Peyer's patch (tissue), 4 donors: ENCODE measurements at places on chromosomes 13 and 19.
A peak's percentile ranks its signal among the peaks of the same experiment; 100 is the strongest.

- no peak for DNase-seq
Observed at GRCh38 chr13:81927347-81927746, 1586.4 kb upstream of the SPRY2 start.

- no peak for DNase-seq
Observed at GRCh38 chr19:23772675-23773063, 14.0 kb upstream of the ZNF681 start.

DNA sequence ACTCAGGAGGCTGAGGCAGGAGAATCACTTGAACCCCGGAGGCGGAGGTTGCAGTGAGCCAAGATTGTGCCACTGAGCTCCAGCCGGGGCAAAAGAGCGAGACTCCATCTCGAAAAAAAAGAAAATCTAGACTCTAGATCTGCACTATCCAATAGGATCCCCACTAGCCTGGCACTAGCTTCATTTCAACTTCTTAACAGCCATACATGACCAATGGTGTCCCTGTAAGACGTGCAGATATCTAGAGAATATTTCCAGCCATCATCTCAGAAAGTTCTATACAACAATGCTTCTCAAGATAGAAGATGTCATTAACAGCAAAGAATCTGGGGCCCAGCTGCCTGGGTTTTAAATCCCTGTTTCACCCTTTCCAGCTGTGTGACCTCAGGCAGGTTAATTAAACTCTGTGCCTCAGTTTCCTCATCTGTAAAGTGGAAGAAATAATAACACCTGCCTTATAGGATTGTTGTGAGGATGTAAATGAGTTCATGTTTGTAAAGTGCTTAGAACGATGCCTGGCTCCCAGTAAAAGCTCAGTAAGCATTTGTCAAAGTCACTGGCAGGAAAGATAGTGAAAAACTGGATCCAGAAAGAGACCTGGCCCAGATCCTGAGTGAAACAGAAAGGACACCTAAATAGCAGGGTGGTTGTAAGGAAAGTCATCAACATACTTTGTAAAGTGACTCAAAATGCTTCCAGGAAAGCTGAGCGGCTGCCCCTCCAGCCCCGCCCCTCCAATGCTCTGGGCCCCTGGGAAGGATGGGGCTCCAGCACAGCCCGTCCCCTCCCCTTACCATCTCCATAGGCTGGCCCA, 13.5 kb downstream of the WIZ start:
- DNase-seq: no peak

GRCh38 chr19:55621673-55622231, 2.6 kb downstream of the ZNF784 start:
- DNase-seq: peak; percentile 45

- no peak for DNase-seq
Observed at GRCh38 chr13:84439108-84439507, 556.8 kb upstream of the SLITRK1 start.

DNA sequence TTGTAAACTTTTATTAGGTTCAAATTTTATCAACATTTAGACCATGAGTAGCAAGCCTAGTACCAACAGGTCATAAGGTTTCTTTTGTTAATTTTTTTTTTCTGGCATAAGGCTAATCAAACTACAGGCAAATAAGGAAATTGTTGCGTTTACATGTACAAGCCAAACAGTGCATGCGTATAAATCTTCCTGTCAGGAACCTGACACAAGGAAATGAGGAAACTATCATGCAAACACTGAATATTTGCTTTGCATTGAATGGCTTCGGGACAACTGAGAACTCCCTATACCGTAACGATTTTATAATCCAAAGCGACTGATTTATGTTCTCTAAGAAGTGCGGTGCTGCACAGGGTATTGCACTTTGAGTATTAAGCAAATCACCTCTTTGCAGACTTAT, 133.0 kb upstream of the TRPC4 start:
- no peak for DNase-seq

GRCh38 chr13:114227528-114227927, 7.2 kb upstream of the CDC16 start:
- DNase-seq: no peak

GRCh38 chr19:46221981-46222610, 7.4 kb upstream of the IGFL1 start:
- no peak for DNase-seq

GRCh38 chr19:795073-795611, 2.1 kb upstream of the PTBP1 start:
- DNase-seq: no peak

DNA sequence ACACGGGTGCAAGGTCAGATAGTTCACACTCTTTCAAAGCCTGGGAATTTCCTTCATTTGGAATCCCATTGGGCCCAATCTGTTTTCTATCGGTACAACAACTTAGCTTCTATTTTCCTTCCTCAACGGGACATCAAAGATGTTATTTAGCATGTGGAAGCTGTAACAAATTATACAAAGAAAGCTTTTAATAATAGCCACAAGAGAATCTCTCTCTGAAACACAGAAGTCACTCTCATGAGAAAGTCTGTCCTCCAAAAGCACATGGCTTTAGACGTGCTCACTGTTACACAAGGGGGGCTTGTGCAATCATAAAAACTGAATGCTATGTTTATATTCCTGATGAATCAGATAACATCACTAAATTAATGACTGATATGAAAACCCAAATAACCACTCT, 28.9 kb upstream of the CYSLTR2 start:
- no peak for DNase-seq

DNA sequence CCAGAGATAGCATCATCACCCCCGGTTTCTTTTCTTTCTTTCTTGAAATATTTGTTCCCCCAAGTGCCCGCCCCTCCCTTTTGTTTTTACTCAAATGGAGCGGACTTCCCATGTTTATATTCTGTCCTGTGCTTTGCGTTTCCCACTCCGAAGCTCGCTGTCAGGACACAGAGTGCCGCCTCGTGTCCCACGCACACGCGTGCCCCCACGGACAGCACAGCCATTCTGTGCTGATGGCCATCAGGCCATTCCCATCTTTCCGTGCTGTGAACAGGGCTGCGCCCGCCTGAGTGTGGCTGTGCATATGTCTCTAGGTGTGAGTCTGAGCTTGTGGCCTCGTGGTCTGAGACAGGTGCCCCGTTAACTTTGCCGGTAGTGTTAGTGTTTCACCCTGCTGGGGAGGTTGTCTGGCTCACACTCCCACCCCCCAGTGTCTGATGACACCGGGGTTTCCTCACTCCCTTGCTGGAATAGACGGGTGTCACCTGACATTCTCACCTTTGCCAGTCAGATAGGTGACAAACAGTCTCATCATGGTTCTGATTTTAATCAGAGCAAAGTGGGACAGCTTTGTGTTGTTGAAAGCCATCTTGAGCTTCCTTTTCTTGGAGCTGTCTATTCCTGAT, 6.9 kb downstream of the PAK4 start:
- DNase-seq: no peak

DNA sequence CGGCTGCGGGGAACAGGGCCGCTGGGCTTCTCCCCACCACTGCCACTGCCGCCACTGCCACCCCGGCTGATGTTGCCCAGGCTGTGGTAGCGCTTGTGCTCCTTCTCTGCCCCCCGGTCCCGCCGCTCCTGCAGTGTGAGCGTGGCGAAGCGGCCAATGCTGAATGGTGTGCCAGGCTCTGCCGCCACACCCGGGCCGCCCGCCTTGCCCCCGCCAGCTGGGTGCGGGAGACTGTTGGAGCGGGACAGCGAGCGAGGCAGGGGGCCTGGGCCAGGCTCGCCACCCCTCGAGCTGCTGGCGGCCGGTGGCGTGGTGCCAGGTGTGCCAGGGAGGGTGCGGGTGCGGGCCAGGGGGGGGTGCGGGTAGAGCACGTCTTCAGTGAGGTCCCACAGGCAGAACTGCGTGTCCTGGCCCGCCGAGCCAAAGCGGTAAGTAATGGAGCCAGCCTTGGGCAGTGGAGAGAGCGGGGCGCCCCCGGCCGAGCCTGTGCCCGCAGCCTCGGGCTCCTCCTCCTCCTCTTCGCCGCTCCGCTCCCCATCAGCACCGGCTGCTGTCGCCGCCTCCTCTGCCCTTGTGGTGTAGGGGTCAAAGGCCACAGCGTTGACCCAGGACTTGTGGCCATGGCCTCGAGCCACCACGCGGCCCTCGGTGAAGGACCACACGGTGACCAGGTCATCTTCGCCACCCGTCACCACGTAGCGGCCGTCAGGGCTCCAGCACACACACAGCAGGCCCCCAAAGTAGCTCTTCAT, 3.7 kb upstream of the DMPK start:
- peak; percentile 46 for DNase-seq

DNA sequence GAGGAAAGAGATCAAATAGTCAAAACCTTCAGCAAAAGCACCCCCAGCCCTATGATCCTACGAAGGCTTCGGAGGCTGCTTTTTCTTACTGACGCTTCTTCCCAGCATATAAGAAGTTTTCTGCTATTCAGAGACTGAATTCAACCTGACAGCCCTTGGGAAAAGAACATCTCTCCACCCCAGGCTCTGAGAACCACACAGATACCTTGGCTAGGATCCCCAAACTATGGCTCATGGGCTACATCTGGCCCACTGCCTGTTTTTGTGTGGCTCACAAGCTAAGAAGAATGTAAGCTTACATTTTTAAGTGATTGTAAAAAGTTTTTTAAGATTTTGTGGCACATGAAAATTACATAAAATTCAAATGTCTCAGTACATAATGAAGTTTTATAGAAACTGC, 3.0 kb downstream of the SLC15A1 start:
- DNase-seq: no peak

- DNase-seq: no peak
Observed at GRCh38 chr13:38590796-38591507, 95.9 kb upstream of the FREM2 start.

GRCh38 chr19:58354478-58355030, 1.3 kb upstream of the A1BG start:
- DNase-seq: no peak

DNA sequence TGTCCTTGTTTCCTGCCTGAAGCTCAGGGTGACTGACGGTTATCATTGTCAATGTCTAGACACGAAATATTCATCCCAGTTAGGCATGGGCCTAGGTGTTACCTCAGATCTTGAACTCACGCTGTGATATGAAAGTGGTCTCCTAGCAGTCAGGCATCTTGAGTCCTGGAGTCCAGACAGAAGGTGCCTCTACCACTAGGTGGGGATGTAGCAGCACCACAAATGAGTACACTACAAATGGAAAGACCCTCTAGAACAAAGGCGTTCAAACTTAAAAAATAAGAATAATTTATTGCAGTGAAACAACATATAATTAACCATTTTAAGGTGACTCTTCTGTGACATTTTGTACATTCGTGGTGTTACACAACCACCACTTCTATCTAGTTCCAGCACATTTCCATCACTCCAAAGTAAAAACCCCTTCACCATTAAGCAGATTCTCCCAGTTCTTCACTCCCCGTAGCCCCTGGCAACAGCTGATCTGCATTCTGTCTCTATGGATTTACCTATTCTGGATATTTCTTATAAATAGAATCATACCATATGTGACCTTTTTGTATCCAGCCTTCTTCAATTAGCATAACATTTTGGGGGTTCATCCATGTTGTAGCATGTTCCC, 11.9 kb upstream of the FRY start:
- DNase-seq: no peak

- no peak for DNase-seq
Observed at GRCh38 chr13:32254416-32254815, 60.7 kb downstream of the ZAR1L start.

DNA sequence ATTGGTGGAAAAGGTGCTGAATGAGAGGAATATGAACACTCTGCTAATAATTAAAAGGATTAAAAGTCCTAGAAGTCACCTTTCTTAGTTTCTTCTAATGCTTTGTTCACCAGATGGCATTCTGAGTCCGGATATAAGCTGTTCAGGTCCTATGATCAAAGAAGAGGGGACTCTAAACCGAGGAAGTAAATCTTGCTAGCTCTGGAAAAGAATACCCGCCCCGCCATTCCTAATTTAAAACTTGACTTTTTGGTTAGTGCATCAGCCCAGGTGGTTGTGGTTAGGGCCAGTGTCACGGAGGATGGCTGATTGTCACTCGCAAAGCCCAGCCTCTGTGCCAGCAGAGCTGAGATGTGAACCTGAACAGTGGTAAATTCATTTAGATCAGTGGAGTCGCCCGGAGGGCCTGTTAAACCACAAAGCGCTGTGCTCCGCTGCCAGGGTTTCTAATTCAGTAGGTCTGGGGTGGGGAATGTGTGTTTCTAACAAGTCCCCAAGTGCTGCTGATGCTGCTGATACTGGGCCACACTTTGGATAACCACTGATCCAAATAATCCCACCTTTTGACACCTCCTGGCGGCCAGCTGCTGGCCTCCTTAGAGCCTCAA, 425.4 kb downstream of the DCT start:
- DNase-seq: no peak

DNA sequence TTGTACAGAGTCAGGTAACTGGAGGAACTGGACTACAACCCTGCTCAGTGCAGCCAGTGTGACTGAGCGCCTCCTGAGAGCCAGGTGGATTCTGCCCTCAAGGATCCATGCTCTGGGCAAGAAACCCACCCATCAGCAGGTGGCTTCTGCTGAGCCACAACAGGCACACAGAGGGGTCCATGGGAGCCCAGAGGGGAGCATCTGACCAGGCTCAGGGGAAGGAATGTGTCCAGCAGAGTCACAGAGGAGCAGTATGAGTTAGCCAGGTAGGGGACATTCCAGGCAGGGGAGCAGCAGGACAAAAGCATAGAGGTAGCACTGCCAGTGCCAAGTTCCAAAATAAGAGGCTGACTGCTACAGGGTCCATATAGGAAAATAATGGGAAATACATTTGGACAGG, 19.9 kb downstream of the DHRS12 start:
- DNase-seq: peak; percentile 40

DNA sequence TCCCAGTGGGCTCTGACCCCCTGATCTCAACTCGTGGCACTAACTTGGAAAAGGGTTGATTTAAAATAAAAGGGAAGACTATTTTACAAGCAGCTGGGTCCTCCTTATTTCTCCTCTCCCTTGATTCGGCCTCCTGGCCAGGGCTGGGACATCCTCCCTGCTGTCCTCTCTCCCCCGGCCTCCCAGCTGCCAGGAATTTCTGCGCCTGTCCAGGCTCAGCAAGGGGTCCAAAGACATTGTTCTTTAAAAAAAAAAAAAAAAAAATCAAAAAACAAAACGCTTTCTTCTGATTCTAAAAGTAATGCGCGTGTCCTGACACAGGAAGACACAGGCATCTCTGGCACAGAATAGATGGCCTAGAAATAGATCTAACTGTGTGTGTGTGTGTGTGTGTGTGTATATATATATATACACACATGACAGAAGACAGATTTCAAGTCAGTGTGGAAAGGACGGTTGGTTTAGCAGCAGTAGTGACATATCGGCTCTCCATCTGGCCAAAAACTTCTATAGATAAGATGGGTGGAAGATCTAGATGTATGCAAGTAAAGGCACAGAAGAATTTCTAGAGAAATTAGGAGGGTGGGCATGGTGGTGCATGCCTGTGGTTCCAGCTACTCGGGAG, 12.3 kb upstream of the LENG8 start:
- no peak for DNase-seq

- no peak for DNase-seq
Observed at GRCh38 chr13:42110410-42111155, 62.1 kb downstream of the DGKH start.
